ENCODE measurements at places on chromosomes 4 and X. TPM values are rescaled to one million over a fixed set of nuclear protein-coding genes. Genes with fewer than 3 reads are reported as not detected.

SSX1 gene
- total RNA-seq, result not detected

BBS12 gene
- 4.7 TPM for total RNA-seq

EFHC2 gene
- not detected for total RNA-seq

- H3K27ac ChIP-seq, result no peak overlapping the region
- DNase-seq, result no peak
- H3K27me3 ChIP-seq, result peaks cover 30% of the 10 kb centered on the region
- H3K36me3 ChIP-seq, result no peaks in the 10 kb centered on the region
- H3K4me1 ChIP-seq, result peaks cover 22% of the 10 kb centered on the region
Measured at GRCh38 chr4:54093324-54094240, 6.4 kb upstream of the GSX2 start.

DNA sequence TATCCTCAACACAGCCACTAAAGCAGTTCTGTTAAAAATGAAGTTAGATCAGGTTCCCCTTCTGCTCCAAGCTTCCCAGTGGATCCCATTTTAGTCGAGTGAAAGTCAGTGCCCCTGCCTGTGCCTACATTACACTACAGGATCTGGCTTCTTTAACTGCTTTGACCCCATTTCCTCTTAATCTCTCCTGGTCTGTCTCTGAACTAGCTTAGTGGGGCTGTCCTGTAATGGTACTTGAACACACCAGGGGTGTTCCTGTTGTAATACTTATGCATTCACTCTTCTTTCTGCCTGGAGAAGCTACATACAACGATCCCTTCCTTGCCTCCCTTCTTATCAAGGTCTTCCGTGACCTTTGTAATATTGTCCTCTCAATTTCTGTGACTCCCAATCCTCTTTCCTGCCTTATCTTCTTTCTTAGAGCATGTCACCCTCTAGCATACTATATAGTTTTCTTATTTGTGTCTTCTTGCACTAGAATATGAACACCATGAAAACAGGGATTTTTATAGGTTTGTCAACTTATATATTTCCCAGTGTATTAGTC lies 16.7 kb downstream of the ARSJ start:
- DNase-seq, result no peak
- no peaks in the 10 kb centered on the region for H3K36me3 ChIP-seq
- peaks cover 8% of the 10 kb centered on the region for H3K4me1 ChIP-seq
- no peak overlapping the region for H3K4me3 ChIP-seq
- H3K27ac ChIP-seq, result no peak overlapping the region
- H3K27me3 ChIP-seq, result no peaks in the 10 kb centered on the region

DNA sequence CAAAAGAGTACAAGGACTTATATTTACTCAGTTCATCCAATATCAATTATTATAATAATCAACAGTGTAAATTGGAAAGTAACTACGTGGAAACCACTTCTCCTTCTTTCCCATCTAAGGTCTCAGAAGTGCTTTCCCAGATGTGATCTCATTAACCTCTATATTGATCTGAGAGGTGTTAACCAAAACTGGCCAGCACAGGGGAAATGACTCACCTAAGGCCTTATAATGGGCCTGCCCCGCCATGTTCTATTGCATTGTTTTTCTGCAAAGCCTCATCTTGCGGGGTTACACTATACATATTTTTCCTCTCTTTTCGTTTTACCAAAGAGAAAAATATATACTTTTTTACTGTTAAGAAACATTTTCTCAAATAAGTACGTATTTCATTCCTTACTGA lies 20.5 kb downstream of the RAB40A start:
- H3K36me3 ChIP-seq, result no peaks in the 10 kb centered on the region
- H3K4me3 ChIP-seq, result no peak overlapping the region
- no peaks in the 10 kb centered on the region for H3K27me3 ChIP-seq
- no peaks in the 10 kb centered on the region for H3K4me1 ChIP-seq
- no peak for DNase-seq
- no peak overlapping the region for H3K27ac ChIP-seq

All from Peyer's patch (tissue), 4 donors.